Kidney capillary endothelial cell (primary cell): ENCODE measurements at places on chromosomes 4 and X.

DNA sequence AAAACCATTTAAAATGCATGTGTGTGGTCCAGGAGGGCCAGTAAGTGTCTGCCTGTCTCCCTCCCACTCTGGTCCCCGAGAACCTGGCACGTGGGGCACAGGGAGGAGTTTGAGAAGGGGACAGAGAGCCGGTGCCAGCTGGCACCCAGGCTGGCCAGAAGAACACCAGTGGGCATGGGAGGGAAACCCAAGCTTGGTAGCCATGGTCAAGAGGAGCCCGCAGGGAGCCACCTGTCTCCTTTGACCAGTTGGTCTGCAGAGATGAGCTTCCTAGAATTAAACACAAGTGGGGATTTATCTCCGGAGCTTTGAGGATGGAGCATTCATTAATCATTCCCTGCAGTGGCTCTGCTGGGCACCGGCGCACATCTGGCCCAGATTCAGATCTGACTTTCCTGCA, 41.6 kb downstream of the HMX1 start:
- DNase-seq = no peak

- DNase-seq = no peak
Measured at GRCh38 chr4:153472122-153473037, 6.2 kb downstream of the TMEM131L start.

- no peak for DNase-seq
Measured at GRCh38 chr4:186307497-186307896, 41.5 kb downstream of the F11 start.

DNA sequence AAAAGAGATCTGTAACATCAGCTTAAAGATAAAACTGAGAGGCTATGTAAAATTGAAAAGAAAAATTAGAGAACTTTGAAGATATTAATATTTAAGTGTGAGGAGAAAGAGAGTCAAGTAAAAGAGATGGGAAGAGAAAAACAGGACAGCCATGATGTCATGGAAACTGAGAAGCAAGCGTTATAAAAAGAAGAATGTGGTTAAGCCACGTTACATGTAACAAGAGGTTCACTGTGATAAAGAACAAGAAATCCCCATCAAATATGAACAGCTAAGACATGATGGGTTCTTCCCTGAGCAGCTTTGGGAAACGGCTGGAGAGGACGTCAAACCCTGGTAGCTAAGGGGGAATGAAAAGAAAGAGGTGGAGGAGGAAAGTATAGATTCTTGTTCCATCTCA, 1269.3 kb upstream of the TENM3 start:
- no peak for DNase-seq
